ENCODE measurements at places on chromosomes 3 and 15.

- no peak for DNase-seq
These were observed 25.0 kb downstream of the RGMA start for GRCh38 chr15:93063796-93064690.

DNA sequence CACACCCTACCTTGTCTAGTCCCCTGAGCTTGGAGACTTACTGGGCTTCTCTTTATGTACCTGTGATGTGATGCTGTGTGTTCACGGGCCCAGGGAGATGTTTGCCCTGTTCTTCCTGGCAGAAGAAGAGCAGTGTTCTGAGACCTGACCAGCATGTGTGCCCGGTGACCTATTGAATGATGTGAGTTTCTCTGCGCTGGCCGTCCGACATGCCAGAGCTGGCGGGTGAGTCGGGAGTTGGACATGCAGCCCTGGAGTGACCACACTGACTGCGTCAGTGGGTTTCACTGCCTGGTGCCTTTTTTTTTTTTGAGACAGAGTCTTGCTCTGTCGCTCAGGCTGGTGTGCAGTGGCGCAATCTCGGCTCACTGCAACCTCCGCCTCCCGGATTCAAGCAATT lies 42.3 kb downstream of the CGNL1 start:
- no peak for DNase-seq

GRCh38 chr3:138452436-138452835 lies 18.0 kb downstream of the ESYT3 start:
- no peak for DNase-seq

GRCh38 chr3:118495206-118495605 lies 539.4 kb downstream of the IGSF11 start:
- DNase-seq: no peak

DNA sequence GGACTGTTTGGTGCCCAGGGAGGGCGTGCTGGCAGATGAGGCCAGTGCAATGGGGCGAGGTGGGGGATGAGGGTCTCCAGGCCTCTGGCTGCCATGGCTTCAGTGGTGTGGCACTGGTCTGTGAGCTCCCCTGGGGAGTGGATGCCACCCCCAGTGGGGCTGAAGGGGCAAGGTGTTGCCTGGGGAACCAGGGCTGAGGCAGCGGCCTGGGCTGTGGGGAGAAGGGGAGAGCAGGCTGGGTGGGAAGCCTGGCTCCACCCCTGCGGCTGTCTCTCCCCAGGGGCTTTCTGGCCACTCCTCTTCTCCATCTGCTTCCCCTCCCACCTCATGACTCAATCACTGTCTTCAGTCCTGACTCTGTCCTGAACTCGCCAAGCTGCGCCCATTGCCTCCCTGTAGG lies 88.4 kb upstream of the TLE3 start:
- DNase-seq: no peak

GRCh38 chr15:63502137-63502766 lies 2.1 kb upstream of the USP3 start:
- peak; percentile 35 for DNase-seq

- DNase-seq: no peak
These were observed 188.3 kb downstream of the PLCH1 start for GRCh38 chr3:155556531-155556930.
